ENCODE measurements at places on chromosomes 7 and 10.

DNA sequence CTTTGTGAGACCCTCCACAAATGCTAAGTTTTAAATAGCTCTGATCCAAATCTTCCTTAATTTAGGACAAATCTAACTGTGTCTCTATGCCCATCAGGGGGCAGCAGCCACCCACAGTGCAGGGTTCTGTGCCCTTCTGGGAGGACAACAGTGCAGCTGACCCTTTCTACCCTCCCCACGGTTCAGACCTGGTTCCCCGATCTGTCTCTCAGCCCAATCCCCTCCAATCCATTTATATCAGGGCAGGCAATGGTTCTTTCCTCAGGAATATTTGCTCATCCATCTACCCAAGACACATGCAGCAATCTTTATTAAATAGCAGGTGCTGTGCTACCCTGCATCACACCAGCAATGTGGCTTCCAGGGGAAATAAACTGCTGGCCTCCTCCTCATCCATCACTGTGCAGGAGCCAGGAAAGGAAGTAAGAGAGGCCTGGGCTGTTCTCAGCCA is 4.0 kb upstream of the RBM28 start:
- no peak for DNase-seq

- no peak for DNase-seq
Measured at GRCh38 chr10:90775351-90776028, 82.3 kb downstream of the HTR7 start.

DNA sequence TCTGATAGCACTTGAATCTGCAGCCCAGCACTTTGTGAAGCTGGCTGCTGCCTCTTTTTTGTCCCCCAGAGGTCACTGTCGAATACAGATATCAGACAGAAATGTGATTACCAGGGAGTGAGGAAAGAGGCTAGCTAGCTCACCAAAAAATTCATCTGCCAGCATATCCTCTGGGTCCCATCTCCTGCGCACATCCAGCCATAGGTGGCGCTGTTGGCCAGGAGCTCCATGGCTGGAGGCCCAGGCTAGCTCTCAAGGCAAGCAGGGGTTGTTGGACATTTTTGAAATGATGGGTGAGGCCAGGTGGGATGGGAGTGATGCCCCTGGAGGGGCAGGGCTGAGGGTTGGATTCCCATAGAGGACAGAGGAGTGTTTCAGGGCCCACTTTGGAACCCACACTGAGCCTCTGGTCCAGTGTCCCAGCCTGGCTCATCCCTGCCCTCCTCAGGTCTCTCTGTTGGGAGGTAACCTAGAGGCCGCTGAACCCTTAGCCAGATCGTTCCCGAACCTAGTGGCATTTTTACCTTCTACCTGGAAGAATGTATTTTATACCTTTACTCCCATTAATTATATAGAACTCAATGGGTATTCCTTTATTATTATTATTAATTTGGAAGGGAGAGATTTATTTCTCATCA is 14.8 kb downstream of the DPCD start:
- DNase-seq, result no peak

DNA sequence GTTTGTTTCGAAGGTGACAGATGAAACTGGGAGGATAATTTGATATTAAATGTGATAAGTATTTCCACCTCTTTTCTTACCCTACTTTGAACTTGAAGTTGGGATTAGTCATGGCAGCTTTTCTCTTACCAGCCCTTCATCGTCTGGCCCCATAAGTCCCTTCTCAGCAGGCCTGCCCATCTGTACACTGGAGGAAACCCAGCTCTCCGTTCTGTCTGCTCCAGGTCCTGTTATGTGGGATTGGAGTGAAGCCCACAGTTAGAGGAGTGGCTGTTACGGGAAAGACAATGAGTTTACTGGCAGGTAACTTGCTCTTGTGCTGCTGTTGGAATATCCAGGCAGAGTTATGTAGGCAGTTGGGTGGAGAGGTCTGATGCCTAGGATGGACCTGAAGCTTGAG is 127.3 kb downstream of the CAMK1D start:
- DNase-seq, result no peak

DNA sequence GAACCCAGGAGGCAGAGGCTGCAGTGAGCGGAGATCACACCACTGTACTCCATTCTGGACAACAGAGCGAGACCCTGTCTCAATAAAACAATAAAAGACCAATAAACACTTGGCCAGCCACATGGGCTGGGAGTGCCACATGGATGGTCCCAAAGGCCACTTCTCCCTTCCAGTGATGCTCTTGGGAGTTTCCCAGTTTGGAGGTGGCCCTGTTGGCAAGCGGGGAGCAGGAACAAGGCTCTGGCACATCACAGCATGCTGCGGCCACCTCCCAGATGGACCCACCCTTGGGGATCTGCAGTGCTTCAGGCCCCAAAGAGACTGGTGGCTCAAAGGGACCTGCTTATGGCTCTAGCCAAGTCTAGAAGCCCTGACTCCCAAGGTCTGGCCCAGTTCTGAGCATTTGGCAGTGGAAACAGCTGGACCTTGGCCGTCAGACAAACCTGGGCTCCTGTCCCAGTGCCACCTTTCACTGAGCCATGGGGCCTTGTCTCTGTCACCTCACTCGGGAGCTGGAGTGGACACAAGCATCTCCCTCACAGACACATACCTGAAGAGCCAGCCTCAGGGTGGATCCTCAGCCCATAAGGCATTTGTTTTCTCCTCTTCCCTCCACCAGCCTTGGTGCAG is 91.7 kb downstream of the COL13A1 start:
- DNase-seq, result no peak
